ENCODE measurements at places on chromosomes 11 and 22. TPM values are rescaled to one million over a fixed set of nuclear protein-coding genes. Genes with fewer than 3 reads are reported as not detected.

- DNase-seq = peak; percentile 83
Observed at GRCh38 chr11:119373921-119374631, 7.4 kb downstream of the USP2 start.

- DNase-seq = peak; percentile 76
Observed at GRCh38 chr11:123475469-123475868, 45.4 kb downstream of the GRAMD1B start.

Gene ZP1
- total RNA-seq = not detected

Gene OR2AT4
- total RNA-seq = not detected

Gene MRGPRF
- 11.2 TPM for total RNA-seq

DNA sequence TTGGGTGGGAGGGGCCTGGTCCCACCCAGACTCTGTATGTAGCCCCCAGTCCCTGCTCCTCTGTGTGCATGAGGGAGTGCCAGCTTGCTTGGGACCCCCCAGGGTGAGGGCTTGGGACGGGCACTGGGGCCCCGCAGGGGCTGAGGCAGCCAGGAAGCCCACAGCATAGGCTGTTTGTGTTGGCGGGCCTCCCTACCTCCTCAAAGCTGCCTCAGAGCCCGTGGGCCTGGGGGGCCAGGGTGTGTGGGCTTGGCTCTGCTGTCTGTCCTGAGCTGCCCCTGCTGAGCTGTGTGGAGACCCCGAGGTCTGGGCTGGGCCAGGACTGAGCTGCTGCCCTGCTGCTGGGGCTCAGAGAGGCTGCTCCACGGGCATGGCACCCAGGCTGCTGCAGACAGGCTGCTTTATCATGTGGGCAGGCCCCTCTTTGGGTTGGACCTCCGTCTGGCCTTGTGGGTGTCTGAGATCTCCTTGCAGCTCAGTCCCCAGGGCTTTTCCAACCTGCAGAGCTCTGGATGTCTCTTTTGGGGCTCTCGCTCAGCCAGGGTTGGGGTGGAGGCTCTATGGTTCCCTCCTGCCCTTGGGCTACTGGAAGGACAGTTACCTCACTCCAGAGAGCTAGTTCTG, 3.3 kb downstream of the TSPAN4 start:
- no peak for DNase-seq

Gene HBG1
- not detected for total RNA-seq

Gene TRIM66
- 10.9 TPM for total RNA-seq

Gene MS4A15
- total RNA-seq = not detected

- peak; percentile 25 for DNase-seq
Observed at GRCh38 chr11:36948460-36949127, 350.6 kb upstream of the RAG2 start.

DNA sequence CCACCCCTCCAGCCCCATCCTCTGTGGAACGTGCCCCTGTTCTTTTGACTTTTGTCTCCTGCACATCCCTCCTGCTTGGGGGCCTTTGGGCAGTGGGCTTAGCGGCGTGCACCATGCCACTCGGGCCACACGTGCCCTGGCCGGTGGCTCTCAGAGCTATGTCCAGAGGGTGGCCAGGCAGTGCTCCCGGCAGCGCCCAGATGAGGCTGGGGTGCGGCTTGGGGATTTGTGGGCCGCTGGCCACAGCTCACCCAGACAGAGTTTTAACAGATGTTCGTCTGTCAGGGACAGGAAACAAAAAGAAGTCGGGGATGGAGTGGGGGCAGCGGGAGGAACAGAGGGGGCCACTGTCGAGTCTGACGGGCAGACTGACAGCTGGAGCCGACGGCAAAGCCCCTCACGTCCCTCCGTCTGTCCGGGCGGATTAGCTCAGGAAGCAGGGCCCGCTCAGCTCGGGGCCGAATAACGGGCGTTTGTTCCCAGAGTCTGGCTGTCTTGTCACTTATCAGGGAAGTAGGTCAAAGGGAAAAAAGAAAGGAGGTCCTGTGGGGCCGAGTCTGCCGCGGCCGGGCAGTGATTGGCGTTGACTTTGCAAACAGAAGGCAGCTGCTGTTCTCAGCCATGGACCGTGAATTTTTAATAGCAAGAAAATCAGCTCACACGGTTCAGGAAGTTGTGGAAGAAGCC, 61.6 kb downstream of the LRP5 start:
- DNase-seq = peak; percentile 86

DNA sequence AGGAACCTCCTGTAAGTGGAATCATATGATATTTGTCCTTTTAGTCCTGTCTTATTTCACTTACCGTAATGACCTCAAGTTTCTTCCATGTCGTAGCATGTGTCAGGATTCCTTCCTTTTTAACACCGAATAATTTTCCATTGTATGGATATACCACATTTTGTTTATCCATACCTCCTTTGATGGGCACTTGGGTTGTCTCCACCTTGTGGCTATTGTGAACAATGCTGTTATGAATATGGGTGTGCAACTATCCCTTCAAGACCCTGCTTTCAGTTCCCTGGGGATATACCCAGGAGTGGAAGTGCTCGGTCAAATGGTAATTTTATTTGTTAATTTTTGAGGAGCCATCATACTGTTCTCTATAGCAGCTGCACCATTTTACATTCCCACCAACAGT, 244.9 kb upstream of the BLID start:
- no peak for DNase-seq

- no peak for DNase-seq
Observed at GRCh38 chr22:38139901-38140300, 29.4 kb upstream of the BAIAP2L2 start.

- DNase-seq = no peak
Observed at GRCh38 chr11:19907839-19908238, 195.2 kb downstream of the NAV2 start.

DNA sequence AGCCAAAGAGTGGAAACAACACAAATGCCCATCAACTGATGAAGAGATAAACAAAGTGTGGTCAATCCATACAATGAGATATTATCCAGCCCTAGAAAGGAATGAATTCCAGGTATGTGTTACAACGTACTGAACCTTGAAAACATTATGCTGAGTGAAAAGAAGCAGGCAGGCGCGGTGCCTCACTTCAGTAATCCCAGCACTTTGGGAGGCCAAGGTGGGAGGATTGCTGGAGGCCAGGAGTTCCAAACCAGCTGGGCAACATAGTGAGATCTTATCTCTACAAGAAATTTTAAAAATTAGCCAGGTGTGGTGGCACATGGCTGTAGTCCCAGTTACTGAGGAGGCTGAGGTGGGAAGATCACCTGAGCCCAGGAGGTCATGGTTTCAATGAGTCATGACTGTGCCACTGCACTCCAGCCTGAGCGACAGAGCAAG, 24.6 kb upstream of the TESMIN start:
- DNase-seq = no peak

GRCh38 chr22:44407171-44407986, 90.7 kb downstream of the RTL6 start:
- no peak for DNase-seq

GRCh38 chr22:39122772-39123470, 25.9 kb downstream of the APOBEC3H start:
- DNase-seq = no peak

- no peak for DNase-seq
Observed at GRCh38 chr11:101894505-101894904, 20.3 kb upstream of the CEP126 start.

- no peak for DNase-seq
Observed at GRCh38 chr22:30007361-30007760, 72.9 kb upstream of the HORMAD2 start.

GRCh38 chr11:18749681-18750319, 23.8 kb upstream of the IGSF22 start:
- DNase-seq = peak; percentile 11

DNA sequence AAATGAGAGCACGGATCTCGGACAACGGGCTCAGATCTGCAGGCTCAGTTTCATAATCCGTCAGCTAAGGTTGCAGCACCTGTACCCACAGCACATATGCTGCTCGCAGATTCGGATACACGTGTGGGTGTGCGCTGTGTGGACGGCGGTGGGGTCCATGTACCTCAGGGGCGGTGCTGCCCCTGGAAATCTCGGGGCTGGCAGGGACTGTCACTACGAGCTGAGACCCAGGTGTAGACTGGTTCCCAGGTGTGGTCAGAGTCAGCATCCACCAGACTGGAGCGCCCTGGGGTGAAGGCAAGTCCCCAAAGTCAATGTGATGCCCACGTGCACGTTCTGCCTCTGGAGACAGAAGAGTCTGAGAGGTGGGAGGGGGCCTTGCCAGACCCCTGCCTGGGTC, 989.3 kb downstream of the BRD1 start:
- no peak for DNase-seq

GRCh38 chr11:58921778-58922390, 17.4 kb upstream of the GLYATL1 start:
- DNase-seq = no peak

DNA sequence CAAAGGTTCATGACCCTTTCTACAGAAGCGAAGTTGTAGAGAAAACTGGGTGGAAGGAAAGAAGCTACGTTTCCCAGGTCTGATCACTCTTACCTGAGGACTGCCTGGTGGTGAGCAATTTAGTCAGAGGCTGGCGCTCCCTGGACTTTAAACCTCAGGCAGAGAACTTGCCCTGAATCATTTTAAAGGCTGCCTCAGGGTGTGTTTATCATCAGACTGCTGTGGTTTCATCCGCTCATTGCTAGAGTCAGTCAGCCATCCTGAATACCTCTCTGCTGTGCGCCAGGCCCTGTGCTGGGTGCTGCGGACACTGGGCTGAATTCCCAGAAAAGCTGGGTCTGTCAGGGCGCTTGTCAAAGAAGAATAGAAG, 2.7 kb downstream of the DTX4 start:
- peak; percentile 40 for DNase-seq

Gene TEX12
- not detected for total RNA-seq

- no peak for DNase-seq
Observed at GRCh38 chr11:31825838-31826484, 14.8 kb upstream of the PAX6 start.

DNA sequence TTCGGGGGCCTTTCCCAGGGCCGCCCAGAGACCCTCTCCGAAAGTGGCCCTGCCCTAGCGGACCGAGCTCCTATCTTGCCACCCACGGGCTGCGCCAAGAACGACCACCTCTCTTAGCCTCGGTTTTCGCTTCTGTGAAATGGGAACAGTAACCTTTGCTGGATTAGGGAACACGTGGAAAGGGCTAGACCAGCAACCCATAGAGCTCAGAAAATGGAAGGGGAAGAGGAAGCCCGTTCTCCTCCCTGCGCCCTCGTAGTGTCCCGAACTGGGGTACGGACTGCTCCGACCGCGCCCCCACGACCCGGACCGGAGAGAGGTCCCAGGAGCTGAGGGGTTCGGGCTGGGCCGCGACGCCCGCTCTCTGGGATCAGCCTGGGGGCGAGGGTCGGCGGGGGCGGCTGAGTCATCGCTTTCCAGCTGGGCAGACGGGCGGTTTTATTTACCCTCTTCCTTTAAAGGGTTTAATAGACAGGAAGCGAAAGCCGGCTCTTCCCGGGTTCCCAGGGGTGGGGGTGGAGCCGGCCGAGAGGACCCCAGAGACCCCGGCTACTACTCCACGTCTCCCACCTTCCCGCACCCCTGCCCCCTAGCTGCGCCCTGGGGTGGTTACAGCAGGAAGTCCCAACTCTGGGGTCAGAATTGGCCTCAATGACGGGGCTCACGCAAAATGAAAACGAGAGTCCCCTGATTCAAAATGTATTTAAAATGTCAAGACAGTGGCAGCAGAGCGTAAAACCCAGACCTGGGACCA, 907 bp upstream of the PHLDA2 start:
- peak; percentile 33 for DNase-seq

DNA sequence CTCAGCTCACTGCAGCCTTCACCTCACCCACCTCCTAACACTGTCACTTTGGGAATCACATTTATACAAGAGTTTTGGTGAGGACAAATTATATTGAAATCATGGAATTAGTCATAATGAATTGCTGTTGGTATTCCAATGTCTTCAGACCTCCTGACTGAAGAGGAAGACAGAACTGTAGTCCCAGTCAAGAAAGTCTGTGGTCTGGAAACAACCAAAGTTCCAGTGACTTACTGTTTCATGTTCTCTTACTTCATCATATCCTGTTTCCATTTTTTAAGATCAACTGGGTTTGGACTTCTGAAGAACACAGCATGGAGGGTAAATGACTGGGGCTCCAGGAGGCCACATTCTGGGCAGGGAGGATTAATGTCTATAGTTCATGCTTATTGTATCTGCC, 43.0 kb upstream of the HIPK3 start:
- no peak for DNase-seq

- no peak for DNase-seq
Observed at GRCh38 chr11:76600124-76600655, 70.4 kb downstream of the LRRC32 start.

DNA sequence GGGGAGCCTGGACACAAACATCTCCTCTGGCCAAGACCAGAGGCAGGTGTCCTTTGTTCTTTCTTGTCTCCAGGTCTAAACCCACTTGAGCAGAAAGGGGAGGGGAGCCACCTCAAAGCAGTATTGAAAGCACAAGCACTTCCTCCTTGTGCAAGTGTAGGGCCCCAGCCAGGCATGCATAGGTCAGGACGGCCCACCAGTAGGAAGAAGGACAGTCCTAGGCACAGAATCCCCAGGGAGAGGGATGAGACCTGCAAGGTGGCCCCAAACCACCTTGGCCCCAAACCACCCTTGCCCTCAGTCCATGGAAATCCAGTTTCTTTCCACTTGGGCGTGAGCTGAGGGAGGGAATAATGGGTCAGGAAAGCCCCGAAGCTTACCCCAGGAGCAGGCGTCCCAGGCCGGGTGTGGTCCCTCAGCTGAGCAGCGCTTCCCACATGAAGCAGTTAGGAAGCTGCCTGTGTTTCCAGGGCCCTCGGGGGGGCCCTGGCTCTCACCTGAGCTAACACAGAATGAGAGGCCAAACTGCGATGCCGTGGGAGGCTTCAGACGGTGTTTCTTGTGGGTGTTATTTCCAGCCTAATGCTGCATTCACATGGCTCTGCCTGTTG, 20.4 kb upstream of the IGSF9B start:
- no peak for DNase-seq

Gene CRYBA4
- not detected for total RNA-seq

Data from cardiac muscle cell (in vitro differentiated cells and primary cell).